Ureter (tissue), 1 donor: ENCODE measurements at places on chromosomes 1 and 21. TPM values are rescaled to one million over a fixed set of nuclear protein-coding genes. Genes with fewer than 3 reads are reported as not detected.

S100A12 gene
- total RNA-seq, result not detected

DNA sequence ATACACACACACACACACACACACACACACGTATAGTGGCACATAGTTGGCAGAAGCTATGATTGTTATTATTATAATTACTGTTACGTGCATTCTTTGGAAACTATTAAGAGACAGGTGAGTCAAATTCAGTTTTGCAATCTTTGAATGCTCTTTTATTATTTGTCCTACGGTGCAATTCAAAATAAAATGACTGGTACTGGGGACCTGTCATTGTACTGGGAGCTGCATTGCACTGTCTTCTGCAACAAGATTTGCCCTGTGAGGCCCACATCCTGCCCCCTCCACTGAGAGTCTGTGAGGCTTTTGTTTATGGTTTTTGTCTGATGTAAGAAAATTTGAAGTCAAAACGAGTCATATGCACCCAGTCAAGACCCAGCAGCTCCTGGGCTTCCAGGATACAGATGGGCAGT lies 1.9 kb downstream of the LY9 start:
- DNase-seq, result no peak

SLC16A4 gene
- 3.3 TPM for total RNA-seq

GRCh38 chr1:151292207-151293030 lies 10.3 kb downstream of the ZNF687 start:
- DNase-seq, result no peak

DNA sequence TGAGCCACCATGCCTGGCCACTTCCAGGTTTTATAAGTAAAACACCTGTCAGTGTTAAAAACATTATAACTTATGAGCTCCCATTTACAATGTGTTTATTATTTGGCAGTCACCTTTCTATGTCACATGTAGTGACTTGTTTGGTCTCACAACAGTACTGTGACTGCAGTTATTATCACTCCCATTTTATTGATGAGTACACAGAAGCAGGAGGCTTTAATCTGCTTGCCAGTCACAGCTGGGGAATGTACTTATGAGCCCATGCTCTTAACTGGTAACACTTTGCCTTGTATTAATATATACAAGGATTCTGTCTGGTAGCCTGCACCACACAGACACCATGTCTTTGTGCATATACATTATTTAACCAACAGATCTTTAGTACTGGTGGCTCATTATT lies 31.1 kb upstream of the BACH1 start:
- no peak for DNase-seq

KLHDC8A gene
- total RNA-seq, result not detected
